Cerebellar cortex (tissue), 1 donor: ENCODE measurements at places on chromosomes 6 and 20.

- no peak for DNase-seq
Observed at GRCh38 chr6:25278261-25278913, 787 bp upstream of the CARMIL1 start.

GRCh38 chr6:89023591-89024441 is 56.7 kb upstream of the PNRC1 start:
- DNase-seq: peak; percentile 38

DNA sequence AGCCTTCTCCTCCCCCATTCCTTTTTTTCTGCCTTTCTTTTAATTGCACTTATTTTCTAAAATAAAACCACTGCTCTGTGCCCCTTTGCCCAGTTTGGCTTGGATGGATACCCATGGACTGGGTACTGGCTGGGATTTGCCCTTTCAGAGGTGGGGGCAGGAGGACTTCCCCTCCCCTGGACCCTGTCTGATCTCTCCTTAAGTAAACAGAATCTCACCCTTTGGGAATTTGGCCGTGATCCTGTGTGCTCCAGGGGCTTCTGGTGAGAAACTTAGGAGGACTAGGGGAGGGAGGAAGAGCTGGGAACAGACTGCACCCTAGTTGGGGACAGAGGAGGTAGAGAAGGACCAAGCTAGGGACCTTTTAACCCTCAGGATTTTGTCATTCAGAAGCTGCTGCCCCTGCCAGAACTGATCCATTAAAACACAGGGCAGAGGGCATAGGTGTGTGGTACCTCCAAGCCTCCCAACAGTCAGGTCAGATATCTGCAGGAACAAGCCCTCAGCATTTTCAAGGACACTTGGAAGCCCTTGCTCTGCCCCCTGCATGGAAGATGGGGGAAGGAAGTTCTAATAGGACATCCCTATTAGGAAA is 7.3 kb downstream of the FOXP4 start:
- no peak for DNase-seq

DNA sequence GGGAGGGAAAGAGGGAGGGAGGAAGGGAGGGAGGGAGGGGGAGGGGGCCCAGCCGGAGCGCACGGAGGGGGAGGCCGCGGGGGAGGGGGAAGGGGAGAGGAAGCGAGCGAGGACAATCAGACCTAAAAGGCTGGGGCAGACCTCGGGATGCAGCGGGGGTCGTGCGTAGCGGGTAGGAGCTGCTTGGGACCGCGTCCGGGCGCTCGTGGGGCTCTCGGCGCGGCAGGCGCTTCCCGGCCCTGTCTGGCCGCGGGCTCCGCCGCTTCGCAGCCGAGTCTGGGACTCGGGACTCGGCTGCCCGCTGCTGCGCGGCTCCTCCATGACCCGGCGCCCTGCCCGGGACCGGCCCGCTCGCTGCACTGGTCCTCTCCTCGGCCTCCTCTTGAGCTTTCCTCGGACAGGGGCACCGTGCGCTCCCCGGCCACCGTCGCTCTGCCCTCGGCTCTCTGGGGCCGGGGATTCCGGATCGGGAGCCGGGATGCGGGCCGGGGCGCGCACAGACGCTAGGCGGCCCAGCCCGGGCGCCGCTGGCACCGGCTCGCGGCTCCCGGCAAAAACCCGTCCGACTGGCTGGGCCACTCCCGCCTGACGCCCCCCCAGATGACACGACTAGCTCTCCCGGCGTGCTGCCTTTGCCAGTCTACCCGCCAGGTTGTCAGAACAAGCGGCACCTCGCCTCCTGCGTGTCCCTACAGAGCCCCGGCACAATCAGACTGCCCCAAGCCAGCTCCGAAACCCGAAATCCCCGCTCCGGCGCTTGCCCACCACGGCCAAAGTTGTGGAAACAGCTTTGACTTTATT is 2.2 kb downstream of the TFAP2A start:
- DNase-seq: no peak

- DNase-seq: no peak
Observed at GRCh38 chr20:41425180-41425884, 58.7 kb upstream of the EMILIN3 start.

GRCh38 chr6:46118157-46118556 is 11.6 kb upstream of the ENPP4 start:
- DNase-seq: no peak

- peak; percentile 45 for DNase-seq
Observed at GRCh38 chr6:63764318-63764916, 128.8 kb downstream of the PHF3 start.
